ENCODE measurements at places on chromosomes 5 and 9.
A peak's percentile ranks its signal among the peaks of the same experiment; 100 is the strongest.

- H3K27ac ChIP-seq, result no peak overlapping the region
- H3K36me3 ChIP-seq, result no peaks in the 10 kb centered on the region
- no peaks in the 10 kb centered on the region for H3K27me3 ChIP-seq
- no peaks in the 10 kb centered on the region for H3K4me1 ChIP-seq
- no peak for DNase-seq
Observed at GRCh38 chr9:100074093-100074492, 24.7 kb downstream of the ERP44 start.

DNA sequence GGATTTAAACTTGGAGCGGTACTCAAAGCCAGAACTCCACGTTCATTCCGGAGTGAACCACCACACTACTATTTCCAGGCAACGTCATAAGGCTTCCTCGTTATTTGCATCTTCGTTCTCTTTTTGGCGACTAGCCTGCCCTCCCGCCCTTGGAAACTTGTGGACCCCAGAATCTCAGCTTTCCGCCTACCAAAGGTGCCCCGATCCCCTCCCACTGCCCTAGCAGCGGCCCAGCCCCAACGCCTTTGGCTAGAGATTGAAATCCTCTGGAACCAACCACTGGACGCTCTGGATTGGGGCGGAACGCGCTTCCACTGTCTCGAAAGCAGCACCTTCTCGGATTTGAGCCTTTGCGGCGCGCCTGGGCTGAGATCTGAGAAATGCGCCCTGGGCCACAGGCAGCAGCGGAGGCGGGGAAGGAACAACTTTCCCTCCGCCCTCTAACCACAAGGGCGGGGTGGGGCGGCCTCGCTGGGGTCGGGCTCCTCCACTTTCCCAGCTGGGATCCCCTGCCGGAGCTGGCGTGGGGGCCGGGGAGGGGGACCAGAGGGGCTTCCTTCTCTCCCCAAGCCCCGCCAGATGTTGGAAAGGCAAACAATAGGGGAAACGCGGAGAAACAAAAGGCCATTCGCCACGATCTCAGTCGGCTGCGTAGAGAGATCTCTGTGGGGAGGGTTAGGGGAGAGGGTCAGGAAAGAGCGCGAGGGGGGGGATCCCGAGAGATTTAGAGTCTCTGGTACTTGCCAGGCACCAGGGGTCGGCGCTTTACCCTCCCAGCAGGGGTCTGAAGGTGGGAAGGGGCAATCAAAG is 1.3 kb downstream of the MOB3B start:
- no peaks in the 10 kb centered on the region for H3K27me3 ChIP-seq
- H3K36me3 ChIP-seq, result peaks cover 17% of the 10 kb centered on the region
- peak overlapping the region; percentile 81 for H3K4me3 ChIP-seq
- no peaks in the 10 kb centered on the region for H3K4me1 ChIP-seq

DNA sequence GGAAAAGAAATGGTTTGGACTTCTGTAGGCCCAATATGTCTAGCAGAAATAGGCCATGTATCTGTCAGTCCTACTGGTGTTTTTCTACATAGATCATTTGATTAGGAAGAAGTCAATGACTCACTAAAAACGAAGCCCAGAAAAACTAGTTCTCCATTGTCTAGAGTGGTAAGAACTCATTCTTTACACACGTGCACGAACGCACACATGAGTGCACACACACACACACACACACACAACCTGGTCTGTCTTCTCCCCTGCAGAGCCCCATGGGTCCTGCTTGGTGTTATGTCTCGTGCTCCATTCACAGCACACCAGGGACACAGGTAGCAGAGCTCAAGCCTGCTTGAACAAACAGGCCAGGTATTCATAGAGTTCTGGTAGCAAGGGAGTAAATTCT is 14.9 kb upstream of the FCN1 start:
- DNase-seq, result no peak
- no peak overlapping the region for H3K4me3 ChIP-seq
- no peak overlapping the region for H3K27ac ChIP-seq

DNA sequence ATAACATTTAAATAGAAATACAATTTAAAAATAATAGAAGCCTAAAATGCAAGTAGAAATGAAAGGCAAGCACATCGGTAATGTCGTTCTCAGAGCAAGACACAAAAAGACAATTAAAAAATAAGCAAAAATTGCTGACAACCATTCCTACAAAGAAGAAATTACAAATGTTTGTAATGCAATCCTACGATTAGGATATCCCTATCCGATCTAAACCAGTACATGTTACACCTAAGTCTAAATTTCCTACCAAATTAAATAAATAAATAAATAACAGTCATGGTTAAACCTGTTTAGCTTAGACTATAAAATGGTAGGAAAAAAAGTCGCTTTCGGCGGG is 90.0 kb downstream of the ANXA2R start:
- H3K27ac ChIP-seq, result peak overlapping the region; percentile 84
- no peak for DNase-seq
- H3K36me3 ChIP-seq, result peaks cover 22% of the 10 kb centered on the region
- H3K27me3 ChIP-seq, result no peaks in the 10 kb centered on the region
- H3K4me3 ChIP-seq, result peak overlapping the region; percentile 44
- peaks cover 6% of the 10 kb centered on the region for H3K4me1 ChIP-seq

- no peaks in the 10 kb centered on the region for H3K27me3 ChIP-seq
- H3K4me3 ChIP-seq, result no peak overlapping the region
- H3K27ac ChIP-seq, result peak overlapping the region; percentile 9
Observed at GRCh38 chr9:128109050-128109709, 18.3 kb downstream of the PTGES2 start.

- peak; percentile 44 for DNase-seq
- H3K36me3 ChIP-seq, result peaks cover 40% of the 10 kb centered on the region
- no peaks in the 10 kb centered on the region for H3K27me3 ChIP-seq
- peaks cover 17% of the 10 kb centered on the region for H3K4me1 ChIP-seq
- peak overlapping the region; percentile 70 for H3K27ac ChIP-seq
Observed at GRCh38 chr5:43020399-43020746, 19.7 kb downstream of the ANXA2R start.

- no peaks in the 10 kb centered on the region for H3K27me3 ChIP-seq
- H3K36me3 ChIP-seq, result no peaks in the 10 kb centered on the region
- H3K4me1 ChIP-seq, result peaks cover 9% of the 10 kb centered on the region
- no peak overlapping the region for H3K4me3 ChIP-seq
- no peak for DNase-seq
Observed at GRCh38 chr5:147971472-147971871, 65.1 kb upstream of the C5orf46 start.

GRCh38 chr5:126031989-126032716 is 391.1 kb upstream of the GRAMD2B start:
- H3K4me3 ChIP-seq, result no peak overlapping the region
- DNase-seq, result peak; percentile 43
- no peak overlapping the region for H3K27ac ChIP-seq
- H3K36me3 ChIP-seq, result no peaks in the 10 kb centered on the region
- H3K27me3 ChIP-seq, result no peaks in the 10 kb centered on the region

- peak overlapping the region; percentile 50 for H3K4me3 ChIP-seq
- H3K4me1 ChIP-seq, result peaks cover 46% of the 10 kb centered on the region
- peak overlapping the region; percentile 93 for H3K27ac ChIP-seq
- H3K36me3 ChIP-seq, result peaks cover 9% of the 10 kb centered on the region
- no peaks in the 10 kb centered on the region for H3K27me3 ChIP-seq
- DNase-seq, result peak; percentile 93
Observed at GRCh38 chr9:86126998-86127972, 27.9 kb upstream of the GOLM1 start.

- H3K27ac ChIP-seq, result no peak overlapping the region
- no peak for DNase-seq
- no peaks in the 10 kb centered on the region for H3K27me3 ChIP-seq
- H3K4me1 ChIP-seq, result no peaks in the 10 kb centered on the region
- H3K36me3 ChIP-seq, result no peaks in the 10 kb centered on the region
Observed at GRCh38 chr9:24672336-24672735, 126.6 kb upstream of the IZUMO3 start.

DNA sequence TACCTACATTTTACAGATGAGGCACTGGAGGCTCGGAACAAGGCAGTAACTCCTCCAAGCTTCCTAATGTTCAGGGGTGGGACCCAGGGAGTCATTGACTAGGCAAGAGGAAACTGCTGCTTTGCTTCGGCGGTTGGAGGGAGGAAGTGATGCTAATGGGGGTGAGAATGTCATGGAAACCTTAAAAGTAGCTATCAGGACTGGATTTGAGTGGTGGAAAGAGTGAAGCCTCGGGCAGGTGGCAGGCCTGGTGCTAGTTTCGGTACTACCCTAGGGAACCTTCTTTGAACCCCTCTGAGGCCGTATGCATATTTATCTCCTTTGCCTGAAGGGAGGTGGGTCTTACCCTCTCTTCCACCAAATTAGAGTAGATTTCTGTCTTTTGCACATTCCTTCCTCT is 1.6 kb downstream of the BSPRY start:
- H3K36me3 ChIP-seq, result peaks cover 12% of the 10 kb centered on the region
- H3K4me1 ChIP-seq, result peaks cover 24% of the 10 kb centered on the region
- H3K4me3 ChIP-seq, result peak overlapping the region; percentile 67
- H3K27me3 ChIP-seq, result no peaks in the 10 kb centered on the region

GRCh38 chr5:167442922-167443321 is 848.5 kb upstream of the WWC1 start:
- H3K36me3 ChIP-seq, result no peaks in the 10 kb centered on the region
- no peak overlapping the region for H3K4me3 ChIP-seq
- DNase-seq, result peak; percentile 15
- H3K27me3 ChIP-seq, result no peaks in the 10 kb centered on the region

- no peak for DNase-seq
- no peak overlapping the region for H3K27ac ChIP-seq
- H3K4me1 ChIP-seq, result peaks cover 16% of the 10 kb centered on the region
- no peaks in the 10 kb centered on the region for H3K36me3 ChIP-seq
- H3K4me3 ChIP-seq, result no peak overlapping the region
Observed at GRCh38 chr9:122128007-122128968, 31.3 kb downstream of the NDUFA8 start.

GRCh38 chr9:95626885-95627558 is 110.3 kb upstream of the PTCH1 start:
- no peak overlapping the region for H3K27ac ChIP-seq
- H3K4me3 ChIP-seq, result no peak overlapping the region
- peak; percentile 17 for DNase-seq
- no peaks in the 10 kb centered on the region for H3K36me3 ChIP-seq

GRCh38 chr9:129483415-129484351 is 137.2 kb downstream of the C9orf50 start:
- DNase-seq, result peak; percentile 64
- peaks cover 63% of the 10 kb centered on the region for H3K36me3 ChIP-seq
- no peaks in the 10 kb centered on the region for H3K27me3 ChIP-seq
- peaks cover 64% of the 10 kb centered on the region for H3K4me1 ChIP-seq
- peak overlapping the region; percentile 57 for H3K4me3 ChIP-seq
- peak overlapping the region; percentile 98 for H3K27ac ChIP-seq

GRCh38 chr9:126440940-126441339 is 114.3 kb downstream of the MVB12B start:
- H3K4me3 ChIP-seq, result no peak overlapping the region
- H3K27me3 ChIP-seq, result no peaks in the 10 kb centered on the region
- no peak for DNase-seq
- no peaks in the 10 kb centered on the region for H3K4me1 ChIP-seq
- no peak overlapping the region for H3K27ac ChIP-seq

DNA sequence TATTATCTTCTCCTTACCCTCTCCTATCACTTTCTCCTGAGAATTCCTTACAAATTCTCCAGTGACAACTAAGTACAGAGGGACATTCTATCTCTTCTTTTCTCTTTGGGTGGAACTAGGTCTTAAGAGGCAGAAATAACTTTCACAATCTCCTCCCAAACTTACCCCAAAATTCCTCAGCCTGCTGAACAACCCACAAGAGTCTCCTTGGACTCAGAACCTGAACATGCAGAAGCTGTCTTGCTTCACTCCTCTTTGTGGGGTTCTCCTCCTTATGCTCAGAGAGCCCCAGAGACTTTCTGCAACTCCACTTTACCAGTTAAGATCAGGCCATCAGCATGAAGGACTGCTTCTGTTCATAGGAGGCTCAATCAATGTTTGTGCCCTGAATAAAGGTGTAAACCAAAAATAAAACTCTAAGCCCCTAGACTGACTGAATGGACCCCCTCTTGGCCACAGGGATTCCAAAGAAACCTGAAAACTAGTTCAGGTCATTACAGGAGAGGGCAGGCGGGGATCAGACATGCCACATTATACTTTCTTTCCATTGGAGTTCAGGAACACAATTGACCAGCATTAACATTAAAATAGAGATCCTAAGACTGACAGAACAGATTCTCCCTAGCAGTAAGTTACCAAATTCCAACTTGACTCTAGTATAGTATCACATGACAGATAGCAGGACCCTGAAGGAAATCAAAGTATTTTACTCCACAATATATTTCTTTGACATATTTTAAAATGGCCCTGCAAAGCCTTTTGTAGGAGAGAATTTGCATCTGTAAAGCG is 179.7 kb upstream of the FBXL17 start:
- DNase-seq, result no peak
- H3K27ac ChIP-seq, result no peak overlapping the region
- H3K4me1 ChIP-seq, result no peaks in the 10 kb centered on the region
- no peak overlapping the region for H3K4me3 ChIP-seq
- H3K36me3 ChIP-seq, result no peaks in the 10 kb centered on the region

- H3K36me3 ChIP-seq, result no peaks in the 10 kb centered on the region
- no peaks in the 10 kb centered on the region for H3K27me3 ChIP-seq
- H3K27ac ChIP-seq, result no peak overlapping the region
- no peak overlapping the region for H3K4me3 ChIP-seq
- H3K4me1 ChIP-seq, result no peaks in the 10 kb centered on the region
Observed at GRCh38 chr9:107177243-107177839, 105.7 kb upstream of the RAD23B start.

Data from Calu3 (cell line).